ENCODE measurements at places on chromosomes 12 and 14.

DNA sequence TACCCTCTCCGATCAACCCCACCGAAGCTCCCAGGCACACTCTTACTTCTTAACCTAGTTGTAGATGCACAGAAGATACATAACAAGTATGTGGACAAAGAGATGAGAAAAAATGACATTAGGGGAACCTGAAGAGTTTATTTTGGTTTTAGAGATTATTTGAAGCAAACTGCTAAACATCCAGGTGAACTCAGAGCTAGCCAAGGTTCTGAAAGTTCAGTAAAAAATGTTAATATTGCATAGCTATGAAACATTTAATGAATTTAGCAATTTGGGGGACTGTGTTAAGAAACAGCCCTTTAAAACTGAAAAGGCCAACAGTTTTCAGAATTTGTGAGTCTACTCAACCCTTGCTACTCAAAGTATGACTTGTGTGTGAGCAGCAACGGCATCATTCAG is 174.4 kb downstream of the NAV3 start:
- no peak for DNase-seq

- peak; percentile 36 for DNase-seq
Measured at GRCh38 chr12:90622431-90622830, 332.5 kb downstream of the CCER1 start.

DNA sequence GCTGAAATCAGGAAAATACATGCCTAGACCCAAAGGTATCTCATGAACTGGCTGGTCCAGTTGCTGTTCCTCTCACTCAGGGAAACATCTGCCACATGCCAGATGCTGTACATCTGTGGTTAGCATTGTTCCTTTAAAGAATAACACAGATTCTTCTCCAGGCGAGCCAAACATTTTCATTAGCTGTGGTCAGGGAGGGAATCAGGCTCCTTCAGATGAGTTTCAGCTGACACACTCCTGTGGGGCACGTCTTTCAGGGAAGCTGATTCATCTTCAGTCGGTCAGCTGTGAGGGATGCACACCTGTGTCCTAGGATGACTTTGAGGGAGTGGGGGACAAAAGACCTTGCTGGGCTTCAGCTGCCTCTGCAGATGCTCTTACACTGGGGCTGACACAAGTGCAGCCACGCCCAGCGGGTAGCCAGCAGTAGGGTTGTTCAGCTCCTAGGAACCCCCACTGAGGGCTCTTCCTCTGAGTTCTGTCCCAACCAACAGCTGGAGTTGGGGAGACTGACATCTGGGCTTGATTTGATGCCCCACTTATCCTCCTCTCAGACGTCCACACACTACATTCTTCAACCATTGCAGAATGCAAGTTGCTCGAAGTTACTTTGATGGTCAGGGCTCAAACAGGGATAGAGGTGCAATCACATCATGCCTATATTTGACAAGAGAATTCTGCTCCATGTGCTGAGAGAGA is 155.0 kb downstream of the NUAK1 start:
- peak; percentile 82 for DNase-seq

DNA sequence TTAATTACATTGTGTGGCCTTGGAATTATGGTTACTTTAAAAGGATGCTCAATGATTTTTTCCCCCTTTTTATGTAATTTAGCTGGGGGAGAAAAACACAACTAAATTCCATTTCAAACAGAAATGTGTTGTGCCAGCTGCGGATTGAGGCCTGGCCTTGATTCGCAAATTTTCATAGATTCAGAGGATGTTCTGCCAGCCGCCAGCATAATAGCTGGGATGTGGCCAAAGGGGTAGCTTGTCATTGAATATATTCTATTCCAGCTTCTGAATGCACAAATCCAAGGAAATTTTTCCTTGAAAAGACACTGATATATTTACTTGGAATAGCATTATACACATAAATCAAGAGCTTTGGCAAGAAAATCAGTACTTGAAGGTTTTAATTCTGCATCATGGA is 43.7 kb downstream of the TRHDE start:
- DNase-seq: no peak

DNA sequence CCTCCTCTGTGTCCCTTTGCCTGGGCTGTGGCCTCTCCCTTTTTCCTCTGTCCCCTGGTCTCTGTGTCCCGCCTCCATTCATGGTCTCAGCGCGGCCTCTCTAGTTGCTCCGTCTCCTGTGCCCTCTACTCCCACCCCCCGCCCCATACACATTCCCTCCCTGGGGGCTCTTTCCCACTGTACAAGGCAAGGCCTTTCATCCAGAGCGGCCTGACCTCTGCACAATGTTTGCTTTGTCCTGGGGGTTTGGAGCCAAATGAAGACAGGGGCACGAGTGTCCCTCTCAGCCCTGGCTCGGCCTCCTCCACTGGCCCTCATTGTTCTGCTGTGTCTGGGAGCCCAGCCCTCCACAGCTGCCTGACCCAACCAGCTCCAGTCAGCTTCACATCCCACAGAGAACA is 678.6 kb downstream of the BCL11B start:
- DNase-seq: no peak

DNA sequence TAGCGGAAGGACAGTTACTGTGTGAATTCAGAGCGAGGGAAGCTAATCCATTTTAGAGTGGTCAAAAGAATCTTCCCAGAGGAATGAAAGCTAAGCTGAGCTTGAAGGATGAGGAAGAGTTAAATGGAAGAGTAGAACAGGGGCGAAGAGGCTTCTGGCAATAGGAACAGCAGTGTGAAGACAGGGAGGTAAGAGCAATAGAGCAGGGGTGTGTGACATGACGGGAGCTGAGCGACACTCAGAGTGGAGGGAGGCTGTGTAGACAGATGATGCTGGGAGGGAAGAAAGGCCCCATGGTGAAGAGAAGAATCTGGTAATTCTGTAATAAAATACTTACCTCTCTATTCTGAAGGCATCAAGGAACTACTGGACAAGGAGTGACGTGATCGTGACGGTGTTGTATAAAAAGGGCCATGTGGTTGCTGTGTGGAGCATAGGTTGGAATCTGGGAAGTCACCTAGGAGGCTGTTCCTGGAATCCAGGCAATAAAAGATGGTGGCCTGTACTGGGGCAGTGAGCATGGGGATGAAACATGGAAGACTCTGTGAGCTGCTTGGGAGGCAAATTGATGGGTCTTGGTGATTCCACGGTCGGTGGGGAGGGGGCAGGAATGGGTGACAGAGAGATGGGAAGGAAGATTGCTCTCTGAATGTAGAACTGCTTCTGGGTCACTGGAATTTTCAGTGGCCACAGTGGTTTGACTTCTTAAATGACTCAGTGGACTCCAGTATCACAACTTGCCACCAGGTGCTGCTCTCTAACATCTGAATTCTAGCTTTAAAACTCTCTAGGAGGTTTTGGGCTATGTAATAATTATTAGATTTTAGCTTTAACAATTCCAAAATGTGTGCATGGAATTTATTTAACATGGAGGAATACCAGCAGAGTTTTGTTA is 164.1 kb downstream of the ATP23 start:
- peak; percentile 8 for DNase-seq

DNA sequence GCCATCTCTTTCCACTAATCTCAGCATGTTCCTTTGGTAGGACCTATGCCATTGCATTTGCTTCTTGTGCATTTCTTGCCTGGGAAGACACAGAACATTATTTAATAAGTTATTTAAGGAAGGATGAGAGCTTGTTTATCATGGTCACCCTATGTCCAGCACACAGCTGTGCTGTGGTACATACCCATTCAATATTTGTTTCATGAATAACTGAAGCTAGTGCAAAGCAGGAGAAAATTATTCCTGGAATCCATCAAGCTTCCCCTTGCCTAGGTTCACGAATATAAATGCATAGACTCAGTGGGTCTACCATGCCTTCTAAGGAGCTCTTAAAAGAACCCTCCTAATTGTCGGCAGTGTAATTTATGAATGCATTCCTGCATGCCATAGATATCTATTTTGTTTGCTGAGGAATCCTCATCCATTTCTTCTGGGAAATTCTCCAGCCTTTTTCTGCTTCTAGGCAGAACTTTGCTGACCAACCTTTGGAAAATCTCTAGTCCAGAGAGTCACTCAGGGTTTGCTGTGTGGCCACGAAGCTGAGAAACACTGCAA is 599.8 kb upstream of the TMEM132C start:
- no peak for DNase-seq

DNA sequence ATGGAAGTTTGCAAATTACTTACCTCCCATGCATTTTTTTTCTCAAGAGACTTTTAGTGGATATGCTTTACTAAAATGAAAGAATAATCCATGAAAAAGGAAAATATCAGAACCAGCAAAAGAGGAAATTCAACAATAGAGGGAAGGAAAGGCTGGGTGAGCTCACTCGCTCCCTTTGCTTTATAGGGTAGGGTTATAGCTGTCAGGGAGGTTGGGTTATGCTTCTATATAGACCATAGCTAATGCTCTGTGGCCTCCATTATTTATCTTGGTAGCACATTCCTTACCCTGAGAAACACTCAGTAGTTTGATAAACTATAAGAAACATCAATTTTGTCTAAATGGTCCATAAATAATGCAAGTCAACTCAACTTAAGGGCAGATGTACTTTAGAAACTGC is 215.9 kb upstream of the FAR2 start:
- DNase-seq: no peak

GRCh38 chr14:89258728-89259273 is 158.2 kb downstream of the FOXN3 start:
- DNase-seq: no peak

- no peak for DNase-seq
Measured at GRCh38 chr12:113655919-113656318, 184.2 kb upstream of the LHX5 start.

DNA sequence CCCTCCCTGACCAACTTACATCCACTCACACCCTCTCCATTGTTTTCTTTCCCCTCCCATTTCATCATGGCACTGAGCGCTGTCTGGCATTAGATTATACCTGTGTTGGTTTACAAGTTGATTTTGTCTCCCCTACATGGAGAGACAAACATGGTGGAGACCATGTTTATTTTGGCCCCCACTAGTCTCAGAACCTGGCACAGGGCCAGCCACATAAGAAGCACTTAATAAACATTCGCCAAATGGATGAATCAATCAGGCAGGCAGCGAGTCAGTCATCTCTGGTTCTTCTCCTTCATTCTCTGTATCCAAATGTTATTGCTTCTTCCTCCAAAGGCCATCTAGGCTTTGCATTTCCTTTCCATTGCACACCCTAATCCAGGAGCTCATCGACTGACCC is 177.4 kb downstream of the DPF3 start:
- DNase-seq: peak; percentile 26

GRCh38 chr14:27253966-27254365 is 656.1 kb upstream of the NOVA1 start:
- DNase-seq: no peak

GRCh38 chr14:101862177-101862576 is 100.7 kb downstream of the PPP2R5C start:
- peak; percentile 36 for DNase-seq

DNA sequence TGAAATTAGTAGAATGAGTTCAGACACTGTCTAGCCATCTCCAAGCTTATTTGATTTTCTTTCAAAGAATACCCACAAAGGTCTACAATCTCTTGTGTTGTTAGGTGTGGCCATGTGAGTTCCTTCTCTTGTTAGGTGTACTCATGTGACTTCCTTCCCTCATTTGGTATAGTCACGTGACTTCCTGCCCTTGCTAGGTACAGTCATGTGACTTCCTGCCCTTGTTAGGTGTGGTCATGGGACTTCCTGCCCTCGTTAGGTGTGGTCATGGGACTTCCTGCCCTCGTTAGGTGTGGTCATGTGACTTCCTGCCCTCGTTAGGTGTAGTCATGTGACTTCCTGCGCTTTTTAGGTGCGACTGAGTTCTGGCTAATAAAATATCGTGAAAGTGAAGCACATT is 179.6 kb downstream of the TMX1 start:
- no peak for DNase-seq

DNA sequence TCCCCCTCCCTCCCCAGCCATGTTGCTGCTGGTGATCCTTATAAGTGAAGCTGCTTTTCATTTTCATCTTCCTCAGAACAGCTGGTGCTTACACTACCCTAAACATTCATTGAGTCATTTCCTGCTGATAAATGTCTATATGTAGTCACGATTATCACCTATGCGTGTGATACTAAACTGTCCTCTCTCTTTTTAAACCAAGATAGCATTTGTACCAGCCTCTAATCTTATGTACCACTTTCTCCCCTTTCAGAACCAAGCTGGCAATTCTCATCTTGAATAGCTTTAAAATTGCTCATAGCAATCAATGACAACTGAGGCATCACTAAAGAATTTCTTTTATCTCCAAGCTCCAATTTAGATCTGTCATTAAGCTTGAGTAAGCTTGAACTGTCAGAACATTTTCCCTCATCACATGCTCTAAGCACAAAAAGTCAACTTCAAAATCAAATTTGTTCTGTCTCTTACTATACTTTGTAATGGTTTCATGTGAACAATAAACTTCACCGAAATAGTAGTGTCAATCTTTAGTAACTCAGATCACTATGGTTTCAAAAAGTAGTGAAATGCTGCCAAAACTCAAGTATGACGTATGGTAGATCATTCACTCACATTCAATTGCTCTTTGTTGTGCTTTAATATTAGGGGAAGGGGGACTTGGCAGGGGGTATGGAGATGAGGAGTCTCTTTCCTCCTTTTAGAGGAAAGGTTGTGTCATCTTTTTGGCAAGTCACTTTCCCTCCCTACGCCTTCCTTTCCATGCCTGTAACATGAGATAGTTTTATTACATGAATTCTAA is 178.1 kb upstream of the NOVA1 start:
- peak; percentile 90 for DNase-seq

- DNase-seq: no peak
Measured at GRCh38 chr14:105153331-105153731, 15.2 kb downstream of the JAG2 start.

- DNase-seq: no peak
Measured at GRCh38 chr14:93009471-93010129, 86.7 kb downstream of the CHGA start.

DNA sequence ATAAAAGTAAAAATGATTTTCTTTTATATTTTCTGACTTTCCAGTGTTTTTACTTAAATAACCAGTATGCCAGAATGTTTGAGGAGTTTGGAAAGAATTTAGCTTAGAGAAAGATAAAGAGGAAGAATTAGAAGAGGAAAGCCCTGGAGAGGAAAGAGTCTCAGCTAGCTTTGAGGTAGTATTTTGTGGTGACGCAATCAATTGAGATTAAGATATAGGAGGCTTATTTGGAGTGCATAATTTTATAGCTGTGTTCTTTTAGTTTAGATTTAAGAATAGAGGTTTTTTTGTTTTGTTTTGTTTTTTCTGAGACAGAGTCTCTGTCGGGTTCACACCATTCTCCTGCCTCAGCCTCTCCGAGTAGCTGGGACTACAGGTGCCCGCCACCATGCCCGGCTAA is 18.1 kb downstream of the CLEC2B start:
- DNase-seq: no peak

DNA sequence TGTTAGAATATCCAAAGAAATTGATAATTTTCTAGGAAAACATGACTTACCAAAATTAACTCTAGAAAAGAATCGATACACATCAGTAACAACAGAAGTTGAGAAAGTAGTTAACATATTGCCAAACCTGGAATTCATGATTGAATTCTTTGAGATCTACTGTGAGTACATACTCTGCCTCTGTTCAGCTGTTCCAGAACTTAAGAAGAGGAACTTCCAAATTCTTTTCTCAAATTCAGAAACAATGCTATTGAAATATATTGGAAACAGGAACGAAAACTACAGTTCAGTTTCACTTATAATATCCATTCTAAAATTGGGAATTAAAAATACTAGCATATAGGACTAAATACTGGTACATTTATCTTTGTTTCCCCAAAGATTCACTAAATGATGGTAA is 57.9 kb downstream of the MARK3 start:
- no peak for DNase-seq

GRCh38 chr12:77833329-77833728 is 2.6 kb downstream of the NAV3 start:
- no peak for DNase-seq
